ENCODE measurements at places on chromosomes 4 and X.

- DNase-seq, result no peak
Measured at GRCh38 chr4:77022560-77023179, 53.1 kb downstream of the CCNI start.

DNA sequence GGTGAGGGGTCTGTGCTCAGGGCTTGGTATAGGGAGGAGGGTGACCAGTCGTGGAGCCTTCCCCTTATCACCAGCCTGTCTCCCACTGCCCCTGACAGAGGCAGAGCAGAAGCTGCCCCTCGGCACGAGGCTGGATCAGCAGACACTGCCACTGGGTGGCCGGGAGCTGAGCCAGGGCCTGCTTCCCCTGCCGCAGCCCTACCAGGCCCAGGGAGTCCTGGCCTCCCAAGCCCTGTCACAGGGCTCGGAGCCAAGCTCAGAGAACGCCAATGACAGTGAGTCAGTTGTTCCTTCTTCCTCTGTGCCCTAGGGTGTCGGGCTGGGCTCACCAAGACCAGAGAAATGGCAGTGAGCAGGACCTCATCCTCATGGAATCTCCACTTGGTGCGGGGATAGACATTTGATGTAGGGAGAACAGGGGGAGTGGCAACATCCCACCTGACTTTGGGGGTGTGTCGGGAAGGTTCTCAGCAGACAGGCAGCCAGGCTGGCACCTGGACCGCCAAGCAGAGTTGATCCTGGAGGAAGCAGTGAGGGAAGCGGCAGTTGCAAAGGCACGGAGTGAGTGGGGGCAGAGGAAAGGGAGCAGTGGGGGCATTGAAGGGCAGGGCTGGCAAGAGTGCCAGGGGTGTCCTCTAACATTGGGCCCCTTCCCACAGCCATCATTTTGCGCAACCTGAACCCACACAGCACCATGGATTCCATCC, 14.3 kb upstream of the UBA1 start:
- DNase-seq, result no peak

DNA sequence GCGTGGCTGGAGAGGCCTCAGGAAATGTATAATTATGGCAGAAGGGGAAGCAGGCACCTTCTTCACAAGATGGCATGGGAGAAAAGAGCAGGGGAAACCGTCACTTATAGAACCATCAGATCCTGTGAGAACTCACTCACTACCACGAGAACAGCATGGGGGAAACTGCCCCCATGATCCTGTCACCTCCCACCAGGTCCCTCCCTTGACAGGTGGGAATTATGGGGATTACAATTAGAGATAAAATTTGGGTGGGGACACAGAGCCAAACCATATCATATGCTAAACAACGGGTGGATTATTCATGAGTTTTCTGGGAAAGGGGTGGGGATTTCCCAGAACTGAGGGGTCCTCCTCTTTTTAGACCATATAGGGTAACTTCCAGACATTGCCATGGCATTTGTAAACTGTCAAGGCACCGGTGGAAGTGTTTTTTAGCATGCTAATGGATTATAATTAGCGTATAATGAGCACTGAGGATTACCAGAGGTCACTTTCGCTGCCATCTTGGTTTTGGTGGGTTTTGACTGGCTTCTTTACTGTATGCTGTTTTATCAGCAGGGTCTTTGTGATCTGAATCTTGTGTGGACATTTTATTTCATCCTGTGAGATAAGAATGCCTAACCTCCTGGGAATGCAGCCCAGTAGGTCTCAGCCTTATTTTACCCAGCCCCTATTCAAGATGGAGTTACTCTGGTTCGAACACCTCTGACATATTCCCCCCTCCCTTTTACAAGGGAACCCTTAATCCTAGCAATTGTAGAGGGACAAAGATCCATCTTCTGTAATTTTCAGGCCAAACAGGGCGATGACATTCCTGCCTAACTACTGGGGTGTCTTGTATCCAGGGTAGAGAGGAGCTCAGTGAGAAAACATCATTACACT, 27.6 kb upstream of the ZNF81 start:
- DNase-seq, result no peak

DNA sequence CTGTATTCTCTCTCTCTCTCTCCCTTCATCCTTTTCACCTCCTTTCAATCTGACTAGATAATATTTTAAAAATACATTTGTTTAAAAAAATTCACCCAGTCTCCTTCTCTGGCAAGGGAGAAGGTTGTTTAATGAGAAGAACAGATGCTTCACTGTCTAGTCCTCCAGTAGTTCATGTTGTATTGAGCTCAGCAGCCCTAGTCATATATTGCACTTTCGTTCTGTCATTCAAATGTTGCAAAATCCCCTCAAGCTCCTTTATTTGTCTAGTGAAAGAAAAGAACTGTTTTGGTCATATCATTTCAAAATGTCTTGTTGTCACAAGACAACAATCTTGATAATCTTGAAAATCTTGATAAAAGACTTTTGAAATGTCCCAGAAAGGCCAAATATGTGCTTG, 248.0 kb downstream of the GALNTL6 start:
- no peak for DNase-seq

DNA sequence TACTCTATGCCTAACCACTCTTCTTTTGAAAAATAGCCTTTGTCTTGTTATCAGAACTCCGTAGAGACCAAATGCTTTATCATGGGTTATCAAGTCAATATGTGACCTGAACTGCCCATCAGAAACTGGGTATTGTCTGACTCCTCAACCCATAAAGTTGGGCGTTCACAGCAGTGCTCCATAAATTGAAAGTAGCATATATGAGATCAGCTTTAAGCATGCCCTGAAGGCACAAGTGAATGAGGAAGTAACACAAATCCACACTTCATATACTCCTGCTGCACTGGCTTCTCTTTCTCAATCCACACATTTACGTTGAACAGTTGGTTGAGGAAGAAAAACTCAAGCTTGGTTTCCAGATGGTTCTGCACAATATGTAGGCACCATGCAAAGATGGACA, 1106.0 kb downstream of the STIM2 start:
- DNase-seq, result no peak

DNA sequence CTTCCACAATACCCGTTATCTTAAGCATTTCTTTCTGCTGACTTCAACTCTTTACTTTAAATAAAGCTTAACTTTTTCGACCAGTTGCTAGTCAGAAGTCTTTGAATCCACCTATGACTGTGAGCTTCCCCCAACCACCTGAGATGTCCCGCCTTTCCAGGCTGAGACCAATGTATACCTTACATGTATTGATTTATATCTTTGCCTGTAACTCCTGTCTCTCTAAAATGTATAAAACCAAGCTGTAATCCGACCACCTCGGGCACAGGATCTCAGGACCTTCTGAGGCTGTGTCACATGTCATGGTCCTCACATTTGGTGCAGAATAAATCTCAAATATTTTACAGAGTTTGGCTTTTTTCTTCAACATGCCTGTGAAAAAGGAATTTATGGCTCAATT, 2.9 kb upstream of the TMEM164 start:
- DNase-seq, result no peak

DNA sequence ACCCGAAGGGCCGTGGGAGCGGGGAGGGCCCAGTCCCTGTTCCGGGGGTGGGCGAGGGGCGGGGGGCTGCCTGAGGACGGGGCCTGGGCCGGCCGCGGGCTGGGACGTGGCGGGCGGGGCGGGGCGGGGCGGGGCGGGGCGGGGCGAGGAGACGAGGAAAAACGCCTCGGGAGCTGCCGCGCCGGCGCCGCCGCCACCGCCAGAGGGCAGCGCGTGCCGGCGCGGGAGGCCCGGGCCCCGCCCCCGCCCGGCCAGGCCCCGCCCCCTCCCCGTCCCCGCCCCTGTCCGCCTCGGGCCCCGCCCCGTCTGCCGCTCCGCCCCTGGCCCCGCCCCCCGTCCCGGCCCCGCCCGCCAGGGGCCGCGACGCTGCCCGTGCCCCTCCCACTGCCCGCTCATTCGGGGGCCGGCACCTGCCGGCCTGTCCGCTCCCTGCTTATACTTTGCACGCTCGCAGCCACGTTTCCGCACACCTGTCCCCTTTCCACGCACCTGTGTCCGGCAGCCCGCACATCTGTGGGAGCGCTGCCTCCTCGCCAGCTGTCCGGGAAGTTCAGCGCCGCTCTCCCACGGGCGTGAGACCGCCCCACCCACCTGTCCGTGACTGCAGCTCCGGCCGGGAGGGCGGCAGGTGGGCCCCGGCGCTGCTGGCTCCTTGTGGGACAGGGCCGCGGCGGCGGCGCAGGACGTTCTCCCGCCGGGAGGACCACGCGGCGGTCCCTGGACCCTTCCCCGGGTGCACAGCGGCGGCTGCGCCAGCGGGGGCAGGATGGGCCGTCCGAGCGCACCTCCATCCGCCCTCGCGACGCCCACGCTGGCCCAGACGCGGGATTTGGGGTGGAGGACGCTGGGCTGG, 1.7 kb upstream of the FGFRL1 start:
- DNase-seq, result no peak

GRCh38 chrX:11382930-11383329, 89.7 kb downstream of the AMELX start:
- no peak for DNase-seq

GRCh38 chr4:112938461-112939058, 110.9 kb upstream of the ANK2 start:
- DNase-seq, result no peak

- no peak for DNase-seq
Measured at GRCh38 chrX:2578864-2579263, 78.1 kb upstream of the DHRSX start.

- no peak for DNase-seq
Measured at GRCh38 chrX:112536544-112536943, 143.2 kb downstream of the LHFPL1 start.

DNA sequence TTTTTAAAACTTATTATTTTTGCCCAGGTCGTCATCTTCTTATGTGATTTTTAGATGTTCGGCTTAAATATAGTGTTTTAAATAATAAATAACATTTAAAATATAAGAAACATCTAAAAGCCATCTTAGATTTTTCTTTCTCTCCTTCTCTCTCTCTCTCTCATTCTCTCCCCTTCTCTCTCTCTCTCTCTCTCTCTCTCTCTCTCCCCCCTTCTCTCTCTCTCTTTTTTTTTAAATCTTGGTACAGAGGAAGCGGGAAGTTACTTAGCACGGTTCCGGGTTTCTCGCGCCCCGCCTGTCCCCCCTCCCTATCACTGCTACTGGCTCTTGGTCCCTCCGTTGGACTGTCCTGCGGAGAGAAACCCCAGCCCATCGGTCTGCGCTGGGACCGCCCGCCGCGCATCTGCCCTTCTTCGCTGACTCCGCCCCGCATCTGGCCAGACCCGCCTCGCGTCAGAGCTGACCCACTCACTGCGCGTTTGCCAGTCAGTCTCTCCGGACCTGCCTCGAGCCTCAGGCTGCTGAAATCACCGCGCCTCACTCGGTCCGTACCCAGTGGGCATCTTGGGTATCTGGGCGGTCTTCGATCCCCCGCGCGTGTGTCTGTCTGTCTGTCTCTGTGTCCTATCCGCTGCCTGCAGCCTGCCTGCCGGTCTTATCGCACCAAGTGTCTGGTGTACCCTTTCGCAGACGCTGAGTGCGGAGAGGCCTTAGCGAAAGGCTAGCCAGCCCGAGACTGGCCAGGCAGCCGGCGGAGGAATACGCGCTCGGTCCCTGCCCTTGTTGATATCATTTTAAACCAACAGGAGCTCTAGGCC, at the start of gene PABPC5:
TSS of gene PABPC5 (plus strand) at position 489 of the 818 bp plus-strand sequence. CDS start 739 bp downstream, outside the sequence.
- no peak for DNase-seq

GRCh38 chr4:40933272-40934053, 183.7 kb downstream of the NSUN7 start:
- no peak for DNase-seq

- no peak for DNase-seq
Measured at GRCh38 chr4:8540072-8540471, 40.1 kb upstream of the GPR78 start.

DNA sequence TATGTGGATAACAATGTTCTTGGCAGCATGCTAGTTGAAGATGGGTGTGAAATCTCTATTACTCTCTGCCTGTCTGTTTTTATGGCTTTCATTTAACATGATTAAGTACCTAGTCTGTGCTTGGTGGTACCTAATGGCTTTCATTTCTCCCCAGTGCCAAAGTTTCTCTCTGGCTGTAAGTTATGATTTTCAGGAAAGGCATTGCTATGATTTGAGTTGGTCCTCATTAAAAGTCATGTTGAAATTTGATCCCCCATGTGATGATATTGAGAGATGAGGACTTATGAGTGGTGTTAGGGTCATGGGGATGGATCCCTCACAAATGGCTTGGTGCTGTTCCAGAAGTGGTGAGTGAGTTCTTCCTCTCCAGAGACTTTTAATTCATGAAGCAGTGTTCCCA, 162.4 kb upstream of the IL15 start:
- DNase-seq, result no peak

GRCh38 chr4:169998981-169999380, 27.2 kb downstream of the MFAP3L start:
- DNase-seq, result no peak

DNA sequence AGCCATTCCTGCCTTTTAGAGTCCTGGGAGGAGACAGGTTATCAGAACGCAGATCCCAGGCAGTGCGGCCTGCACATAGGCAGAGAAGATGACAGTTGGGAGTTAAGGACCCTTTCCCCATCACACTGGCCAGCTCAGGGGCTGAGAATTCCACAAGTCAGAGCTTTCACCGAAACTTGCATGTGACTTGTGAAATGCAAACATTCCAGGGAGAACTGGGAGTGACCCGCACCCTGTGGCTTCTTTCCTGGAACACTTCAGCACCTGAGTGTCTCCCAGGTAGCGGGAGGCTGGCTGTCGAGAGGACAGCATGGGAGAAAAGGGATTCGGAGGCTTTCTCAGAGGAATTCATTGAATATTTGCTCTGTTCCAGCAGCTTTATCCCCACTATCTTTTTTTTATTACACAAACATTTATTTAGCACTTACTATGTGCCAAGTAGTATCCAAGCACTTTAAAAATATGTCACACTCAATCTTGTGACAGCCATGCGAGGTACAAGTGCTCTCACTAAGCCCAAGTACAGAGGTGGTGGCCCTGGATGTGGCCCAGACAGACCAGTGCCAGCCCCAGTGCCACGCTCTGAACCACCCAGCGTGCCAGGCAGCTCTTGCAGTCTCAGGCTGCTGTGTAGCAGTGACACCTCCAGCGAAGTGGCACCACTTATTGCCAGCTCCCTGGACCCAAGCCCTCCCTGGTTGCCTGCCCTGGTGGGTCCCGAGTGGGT, 100.5 kb downstream of the PHKA2 start:
- no peak for DNase-seq

DNA sequence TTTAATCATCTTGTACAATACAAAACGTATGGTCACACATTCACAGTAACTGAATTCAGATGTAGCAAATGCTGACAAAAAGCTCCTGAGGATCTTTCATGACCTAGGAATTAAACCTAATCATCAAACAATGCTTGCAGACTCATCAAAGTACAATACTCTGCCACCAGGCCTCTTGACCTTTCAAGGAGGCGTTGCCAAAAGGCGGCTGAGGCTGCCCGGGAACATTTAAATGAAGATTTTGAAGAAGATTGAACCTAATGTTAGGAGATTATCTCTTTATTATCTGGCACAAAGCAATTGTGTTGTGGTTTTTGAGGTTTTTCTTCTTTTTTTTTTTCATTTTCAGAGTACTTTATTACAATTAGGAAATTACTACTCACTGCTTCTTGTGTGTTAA, 340.5 kb downstream of the GALNTL6 start:
- no peak for DNase-seq

GRCh38 chr4:7089213-7089986, 21.5 kb upstream of the GRPEL1 start:
- DNase-seq, result no peak
